ENCODE measurements at places on chromosomes 6 and 20. TPM values are rescaled to one million over a fixed set of nuclear protein-coding genes. Genes with fewer than 3 reads are reported as not detected.

Gene BHLHE23
- not detected for polyA plus RNA-seq

Gene HMGCLL1
- polyA plus RNA-seq: 6.4 TPM

Gene PRIM2
- polyA plus RNA-seq: 8.5 TPM

Gene C6orf15
- polyA plus RNA-seq: not detected

DNA sequence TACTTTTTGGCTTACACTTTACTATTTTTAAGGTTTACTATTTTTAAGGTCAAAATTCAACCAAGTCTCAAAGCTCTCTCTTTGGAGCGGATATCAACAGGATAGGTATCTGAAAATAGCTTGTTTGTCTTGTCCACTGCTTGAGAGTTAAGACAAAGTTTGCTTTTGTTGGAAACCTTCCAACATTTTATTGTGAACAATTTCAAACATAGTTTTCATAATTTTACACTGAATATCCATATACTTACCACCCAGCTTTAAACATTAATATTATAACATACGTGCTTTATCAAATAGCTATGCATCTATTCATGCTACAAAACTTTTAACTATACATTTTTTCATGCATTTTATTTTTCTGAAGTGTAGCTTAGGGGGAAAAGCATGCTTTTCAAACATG is 109.9 kb downstream of the FYN start:
- H3K4me1 ChIP-seq: peaks cover 58% of the 10 kb centered on the region
- no peaks in the 10 kb centered on the region for H3K27me3 ChIP-seq
- H3K4me3 ChIP-seq: no peak overlapping the region
- no peak for DNase-seq

DNA sequence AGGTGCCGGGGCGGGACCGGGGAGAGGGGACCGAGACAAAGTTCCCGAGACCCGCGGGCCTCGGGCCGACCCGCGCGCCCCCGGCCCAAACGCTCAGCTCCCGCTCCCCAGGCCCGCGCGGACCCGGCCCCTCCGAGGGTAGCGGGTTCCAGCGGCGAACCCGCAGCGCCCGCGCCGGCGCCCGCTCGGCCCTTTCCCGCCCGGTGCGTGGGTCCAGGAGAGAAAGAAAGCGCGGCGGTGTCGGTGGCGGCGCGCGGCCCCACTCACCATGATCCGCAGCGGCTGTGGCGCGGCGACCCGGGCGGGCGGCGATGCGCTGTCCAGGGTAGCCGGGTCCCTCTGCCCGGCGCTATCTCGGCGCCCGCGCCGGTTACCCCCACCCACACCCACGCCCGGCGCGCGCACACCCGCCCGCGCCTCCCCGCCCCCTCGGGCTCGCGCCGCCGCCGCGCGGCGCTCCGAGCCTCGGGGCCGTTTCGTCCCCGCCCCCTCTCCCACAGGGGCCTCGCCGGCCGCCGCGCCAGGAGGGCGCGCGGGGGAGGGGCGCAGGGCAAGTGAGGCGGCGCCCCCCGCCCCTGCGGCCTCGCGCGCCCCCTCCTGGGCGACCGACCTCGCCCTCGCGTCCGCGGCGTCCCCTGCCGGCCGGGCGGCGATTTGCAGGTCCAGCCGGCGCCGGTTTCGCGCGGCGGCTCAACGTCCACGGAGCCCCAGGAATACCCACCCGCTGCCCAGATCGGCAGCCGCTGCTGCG is at the start of gene ELOVL2:
TSS of gene ELOVL2 (minus strand) at position 345 of the 751 bp plus-strand sequence. CDS start at position 270, 75 bp downstream.
- H3K4me1 ChIP-seq: peaks cover 2% of the 10 kb centered on the region
- peaks cover 29% of the 10 kb centered on the region for H3K27me3 ChIP-seq
- no peaks in the 10 kb centered on the region for H3K36me3 ChIP-seq

DNA sequence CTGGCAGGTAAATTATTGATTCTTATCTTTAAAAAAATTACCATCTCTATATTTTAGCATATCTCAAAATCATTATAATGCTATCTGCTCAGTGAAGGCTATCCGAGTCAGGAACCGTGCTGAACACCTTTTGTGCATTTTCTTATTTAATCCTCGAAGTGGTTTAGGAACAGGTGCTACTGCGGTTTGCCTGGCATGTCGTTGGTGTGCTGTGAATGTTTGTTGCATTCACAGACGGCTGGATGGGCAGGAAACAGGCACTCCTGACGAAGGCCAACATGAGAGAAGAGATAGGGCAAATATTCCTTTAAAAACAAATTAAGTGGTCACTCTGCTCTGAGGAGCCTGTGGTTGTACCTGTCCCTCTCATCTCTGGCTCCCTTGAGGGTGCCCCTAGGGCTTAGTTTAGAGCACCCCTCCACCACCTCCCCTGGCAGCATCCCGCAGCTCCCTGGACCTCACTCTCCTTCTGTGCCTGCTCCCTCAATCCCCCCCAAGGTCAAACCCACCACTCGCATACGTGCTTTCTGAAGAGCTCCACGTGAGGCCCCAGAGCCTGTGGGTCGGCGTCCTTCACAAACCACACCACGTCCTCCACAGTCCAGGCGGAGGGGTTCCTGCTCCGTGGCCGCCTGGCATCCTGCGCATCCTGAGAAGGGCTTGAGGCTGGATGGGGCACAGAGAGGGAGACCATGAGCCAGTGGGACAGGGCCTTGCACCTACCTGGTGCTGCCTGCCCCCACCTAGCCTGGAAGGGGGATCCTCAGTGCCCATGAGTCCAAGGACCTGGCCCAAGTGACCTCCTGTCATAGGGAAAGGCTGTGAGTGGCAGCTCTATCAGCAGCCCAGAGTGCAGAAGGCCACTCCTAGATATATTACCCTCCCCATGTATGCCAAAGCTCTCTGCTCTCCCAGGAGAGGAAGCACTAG is 116.5 kb downstream of the SCML4 start:
- H3K27me3 ChIP-seq: no peaks in the 10 kb centered on the region
- no peak overlapping the region for H3K27ac ChIP-seq
- H3K4me3 ChIP-seq: no peak overlapping the region

GRCh38 chr6:158642097-158642601 is 2.4 kb downstream of the DYNLT1 start:
- H3K4me1 ChIP-seq: peaks cover 14% of the 10 kb centered on the region
- H3K27ac ChIP-seq: peak overlapping the region; percentile 52
- H3K4me3 ChIP-seq: no peak overlapping the region
- H3K27me3 ChIP-seq: no peaks in the 10 kb centered on the region
- peak; percentile 66 for DNase-seq
- H3K36me3 ChIP-seq: peaks cover 16% of the 10 kb centered on the region

DNA sequence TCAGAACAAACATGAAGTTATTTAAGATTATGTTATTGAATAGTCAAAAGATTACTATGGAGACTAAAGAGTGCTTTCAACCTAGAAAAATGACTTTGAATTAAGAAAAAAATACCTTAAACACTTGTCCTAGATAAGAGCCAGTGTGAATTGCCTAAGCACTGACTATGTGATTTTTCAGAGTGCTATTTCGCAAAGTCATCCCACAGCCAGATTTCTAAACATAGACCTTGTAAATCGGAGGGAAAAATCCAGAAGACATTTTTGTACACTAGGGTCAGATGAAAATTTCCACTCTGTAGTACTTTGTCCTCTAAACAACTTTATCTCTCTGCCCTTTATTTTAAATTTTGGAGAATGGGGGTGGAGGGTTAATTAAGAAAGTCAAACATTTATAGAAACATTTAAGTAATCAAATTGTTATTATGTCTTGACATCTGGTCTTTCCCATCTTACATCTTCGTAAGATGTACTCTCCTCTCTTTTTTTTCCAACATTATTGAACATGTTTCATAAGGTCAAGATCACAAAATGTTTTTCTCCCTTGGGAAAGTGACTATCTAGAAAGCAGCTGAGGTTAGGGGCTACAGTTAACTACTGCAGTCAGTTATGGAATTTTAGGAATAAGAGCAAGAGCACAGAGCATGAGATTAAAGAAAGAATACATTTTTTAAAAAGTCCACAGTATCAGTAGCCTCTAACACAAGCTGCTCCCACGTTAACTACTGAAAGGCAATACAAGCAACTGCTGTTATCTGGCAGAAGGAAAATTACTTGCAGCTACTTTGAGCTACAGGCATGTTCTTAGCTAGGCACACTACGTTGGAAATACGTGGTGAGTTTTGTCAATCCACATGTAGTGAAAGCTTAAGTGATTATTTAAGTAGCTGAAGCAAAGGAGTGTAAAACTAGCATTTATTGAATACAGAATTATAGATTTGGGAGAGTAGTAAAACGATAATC is 648.5 kb downstream of the HTR1B start:
- peak; percentile 29 for DNase-seq
- H3K27me3 ChIP-seq: no peaks in the 10 kb centered on the region
- H3K4me1 ChIP-seq: no peaks in the 10 kb centered on the region

DNA sequence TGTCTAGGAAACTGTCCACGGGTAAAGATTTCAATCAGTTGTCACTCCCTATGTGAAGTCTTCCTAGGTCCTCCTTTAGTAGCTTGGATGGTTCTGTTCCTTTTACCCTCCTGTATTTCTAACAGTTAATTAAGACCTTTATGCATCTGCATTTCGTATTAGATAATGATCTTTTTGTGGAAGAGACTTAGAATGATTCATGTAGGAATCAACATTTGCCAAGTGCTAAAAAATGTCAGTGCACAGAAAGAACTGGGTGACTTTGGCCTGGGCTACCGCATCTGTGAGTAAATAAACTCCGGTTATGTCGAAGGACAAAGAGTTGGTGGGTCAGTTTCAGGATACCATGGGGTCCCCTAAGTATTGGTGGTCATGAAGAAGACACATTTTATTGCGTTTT is 918.0 kb downstream of the TFAP2A start:
- H3K36me3 ChIP-seq: no peaks in the 10 kb centered on the region
- H3K4me3 ChIP-seq: no peak overlapping the region
- no peaks in the 10 kb centered on the region for H3K4me1 ChIP-seq

DNA sequence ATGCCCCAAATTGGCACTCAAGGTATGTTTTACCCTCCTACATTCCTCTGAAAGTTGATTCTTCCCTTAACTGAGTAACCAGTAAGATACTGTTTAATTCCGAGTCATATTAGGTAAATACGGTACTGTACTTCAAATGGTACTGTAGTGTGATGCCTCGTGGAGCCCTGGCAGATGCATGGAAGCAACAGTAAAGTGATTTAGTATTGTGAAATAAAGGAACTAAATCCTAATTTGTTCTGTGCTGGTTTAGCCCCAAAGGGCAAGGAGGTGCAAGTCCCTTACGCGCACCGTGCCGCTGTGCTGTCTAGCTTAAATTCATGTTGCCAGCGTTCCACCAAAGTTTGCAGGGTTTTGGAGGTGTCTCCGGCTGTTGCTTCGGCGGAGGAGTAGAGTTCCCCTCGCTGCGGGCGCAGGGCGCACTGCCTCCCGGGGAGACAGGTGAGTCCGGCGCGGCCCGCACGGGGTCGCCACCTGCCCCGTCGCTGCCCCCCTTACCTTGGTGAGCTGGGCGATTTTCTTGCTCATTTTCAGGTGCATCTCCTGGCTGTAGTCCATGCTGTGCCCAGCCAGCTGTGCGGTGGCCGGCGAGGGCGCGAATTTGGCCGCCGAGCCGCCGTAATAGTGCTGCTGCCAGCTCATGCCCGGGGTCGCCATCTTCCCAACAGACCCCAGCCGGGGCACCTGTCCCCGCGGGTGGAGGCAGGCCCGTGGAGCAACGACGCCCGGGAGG is 655 bp downstream of the FAM184A start:
- peak overlapping the region; percentile 67 for H3K27ac ChIP-seq
- H3K36me3 ChIP-seq: no peaks in the 10 kb centered on the region
- DNase-seq: peak; percentile 35

DNA sequence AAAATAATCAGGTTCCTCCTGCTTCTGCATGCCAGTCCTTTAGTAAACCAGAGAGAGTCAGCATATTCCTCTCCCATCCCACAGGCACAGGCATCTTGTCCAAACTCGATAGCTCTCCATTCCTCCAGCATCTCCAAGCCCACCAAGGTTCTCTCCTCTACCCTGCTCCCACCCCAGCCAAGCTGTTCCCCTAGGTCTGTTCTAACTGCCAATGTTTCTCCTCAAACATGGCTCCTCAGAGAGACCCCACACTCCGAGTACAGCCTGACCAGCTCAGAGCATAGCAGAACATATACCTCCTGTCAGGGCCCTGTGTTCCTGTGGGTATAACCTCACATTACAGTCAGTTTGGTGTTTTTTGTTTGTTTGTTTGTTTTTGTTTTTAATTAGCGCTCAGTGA is 177.8 kb downstream of the VEGFA start:
- H3K27ac ChIP-seq: no peak overlapping the region
- H3K27me3 ChIP-seq: no peaks in the 10 kb centered on the region
- DNase-seq: no peak
- H3K4me1 ChIP-seq: peaks cover 20% of the 10 kb centered on the region
- no peaks in the 10 kb centered on the region for H3K36me3 ChIP-seq

DNA sequence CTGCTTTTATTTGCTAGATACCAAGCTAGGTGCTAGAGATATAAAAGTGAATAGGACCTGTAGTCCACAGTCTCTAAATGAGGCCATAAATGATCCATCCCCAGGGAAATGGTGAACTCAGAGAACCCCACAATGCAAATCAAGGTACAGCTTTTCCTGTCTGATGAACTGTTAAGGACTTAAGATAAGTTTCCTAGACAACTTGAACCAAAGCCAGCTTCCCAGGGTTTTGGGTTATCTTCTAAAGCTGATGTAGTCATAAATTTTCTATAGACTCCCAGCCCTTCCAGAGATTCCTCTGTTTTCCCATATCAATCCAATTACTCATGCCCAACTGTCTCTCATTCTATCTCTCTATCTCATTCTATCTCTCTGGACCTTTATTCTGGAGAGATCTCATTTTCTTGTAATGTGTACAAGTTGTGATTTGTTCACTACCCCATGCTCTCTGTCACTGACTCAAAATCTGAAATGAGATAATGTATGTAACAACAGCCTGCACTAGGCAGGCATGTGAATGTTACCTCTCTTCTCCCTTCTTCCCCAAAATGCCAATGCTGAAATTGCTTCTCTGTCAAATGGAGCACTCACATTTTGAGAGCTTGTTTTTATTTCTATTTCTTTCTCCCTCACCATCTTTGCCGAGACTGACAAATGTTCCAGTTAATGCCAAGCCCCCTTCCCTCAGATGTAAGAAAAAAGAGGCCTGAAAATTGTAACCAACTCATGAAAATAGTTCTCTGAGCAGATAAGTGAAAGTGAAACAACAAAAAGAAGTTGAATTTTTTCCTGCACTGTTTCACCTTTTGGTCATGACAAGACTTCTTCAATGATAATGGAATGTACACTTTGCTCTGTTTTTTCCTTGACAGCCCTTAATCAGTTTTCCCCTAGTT is 279.9 kb downstream of the SLC35F1 start:
- H3K4me3 ChIP-seq: no peak overlapping the region
- no peaks in the 10 kb centered on the region for H3K27me3 ChIP-seq
- H3K27ac ChIP-seq: no peak overlapping the region
- no peaks in the 10 kb centered on the region for H3K4me1 ChIP-seq
- DNase-seq: no peak
- H3K36me3 ChIP-seq: no peaks in the 10 kb centered on the region

- peak; percentile 59 for DNase-seq
- H3K4me3 ChIP-seq: no peak overlapping the region
- H3K4me1 ChIP-seq: no peaks in the 10 kb centered on the region
- no peaks in the 10 kb centered on the region for H3K27me3 ChIP-seq
Observed at GRCh38 chr20:47290666-47291430, 65.7 kb downstream of the ZMYND8 start.

Data from muscle of leg (tissue), 16 donors.